ENCODE measurements at places on chromosomes 6 and 20.

DNA sequence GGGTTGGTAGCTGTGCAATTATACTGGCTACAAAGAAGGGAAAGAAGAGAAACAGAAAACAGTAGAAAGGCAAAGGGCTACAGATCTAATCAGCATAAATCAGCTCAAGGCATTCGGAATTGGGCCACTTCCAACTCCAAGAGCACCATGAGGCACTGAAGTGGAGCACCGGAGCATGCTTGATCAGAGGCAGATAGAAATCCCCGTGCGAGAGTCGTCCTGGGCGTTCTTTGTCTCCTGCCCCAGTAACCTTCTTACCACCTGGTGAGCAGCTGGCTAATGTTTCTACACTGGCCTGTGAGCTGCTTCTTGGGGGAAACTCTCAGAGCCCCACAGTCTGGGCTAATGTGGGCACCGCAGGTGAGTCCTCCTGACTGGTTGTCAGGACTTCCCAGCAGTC, 16.7 kb downstream of the NEDD9 start:
- DNase-seq = no peak

DNA sequence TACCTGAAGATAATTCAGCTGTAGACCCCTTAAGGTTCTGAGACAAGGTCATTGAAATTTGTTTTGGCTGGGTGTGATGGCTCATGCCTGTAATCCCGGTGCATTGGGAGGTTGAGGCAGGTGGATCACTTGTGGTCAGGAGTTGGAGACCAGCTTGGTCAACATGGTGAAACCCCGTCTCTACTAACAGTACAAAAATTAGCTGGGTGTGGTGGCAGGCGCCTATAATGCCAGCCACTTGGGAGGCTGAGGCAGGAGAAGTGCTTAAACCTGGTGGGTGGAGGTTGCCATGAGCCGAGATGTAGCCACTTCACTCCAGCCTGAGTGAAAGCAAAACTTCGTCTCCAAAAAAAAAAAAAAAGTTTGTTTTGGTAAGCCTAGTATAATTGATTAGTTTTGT, 11.0 kb downstream of the SRSF3 start:
- DNase-seq = no peak

GRCh38 chr6:125392682-125393081, 90.9 kb upstream of the HDDC2 start:
- DNase-seq = no peak

DNA sequence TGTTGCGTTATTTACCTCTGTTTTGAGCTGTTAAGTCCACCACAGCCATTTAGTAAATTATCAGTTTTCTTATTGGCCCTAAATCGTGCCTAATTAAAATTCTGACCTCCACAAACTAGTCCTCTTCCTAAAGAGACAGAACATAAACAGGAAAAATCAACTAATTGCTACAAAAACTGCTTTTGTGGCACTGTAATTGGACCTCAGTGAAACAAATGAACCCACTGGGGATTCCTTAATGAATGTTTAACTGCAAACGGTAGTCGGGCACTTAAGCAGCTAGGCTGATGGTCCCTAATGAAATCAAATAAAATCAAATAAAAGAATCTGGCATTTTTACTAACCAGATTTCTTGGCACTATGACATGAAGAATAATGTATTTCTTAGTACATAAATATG, 513.4 kb upstream of the SLC35B3 start:
- DNase-seq = no peak

DNA sequence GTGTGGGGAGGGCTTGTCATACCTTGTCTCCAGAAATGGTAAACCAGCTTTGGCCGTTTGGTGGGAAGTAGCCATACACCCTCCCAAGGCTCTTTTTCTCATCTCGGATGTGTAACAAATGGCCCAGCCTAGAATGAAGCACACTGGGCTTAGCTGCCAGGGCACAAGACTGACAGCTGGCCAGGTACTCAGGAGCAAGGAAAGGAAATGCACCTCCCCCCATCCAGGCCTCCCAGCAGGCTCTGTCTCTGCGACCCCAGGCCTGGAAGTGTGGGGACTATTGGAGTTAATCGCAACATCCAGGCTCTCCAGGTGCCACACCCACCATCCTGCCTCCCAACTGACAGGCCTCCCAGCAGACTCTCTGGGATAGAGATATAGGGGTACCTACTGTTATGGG, 43.0 kb downstream of the MRS2 start:
- DNase-seq = no peak

GRCh38 chr6:79647741-79648140, 16.6 kb downstream of the SH3BGRL2 start:
- no peak for DNase-seq

GRCh38 chr6:144190593-144190992, 40.3 kb downstream of the STX11 start:
- peak; percentile 78 for DNase-seq

- peak; percentile 75 for DNase-seq
These were observed 73.0 kb downstream of the FARS2 start for GRCh38 chr6:5334341-5334740.

DNA sequence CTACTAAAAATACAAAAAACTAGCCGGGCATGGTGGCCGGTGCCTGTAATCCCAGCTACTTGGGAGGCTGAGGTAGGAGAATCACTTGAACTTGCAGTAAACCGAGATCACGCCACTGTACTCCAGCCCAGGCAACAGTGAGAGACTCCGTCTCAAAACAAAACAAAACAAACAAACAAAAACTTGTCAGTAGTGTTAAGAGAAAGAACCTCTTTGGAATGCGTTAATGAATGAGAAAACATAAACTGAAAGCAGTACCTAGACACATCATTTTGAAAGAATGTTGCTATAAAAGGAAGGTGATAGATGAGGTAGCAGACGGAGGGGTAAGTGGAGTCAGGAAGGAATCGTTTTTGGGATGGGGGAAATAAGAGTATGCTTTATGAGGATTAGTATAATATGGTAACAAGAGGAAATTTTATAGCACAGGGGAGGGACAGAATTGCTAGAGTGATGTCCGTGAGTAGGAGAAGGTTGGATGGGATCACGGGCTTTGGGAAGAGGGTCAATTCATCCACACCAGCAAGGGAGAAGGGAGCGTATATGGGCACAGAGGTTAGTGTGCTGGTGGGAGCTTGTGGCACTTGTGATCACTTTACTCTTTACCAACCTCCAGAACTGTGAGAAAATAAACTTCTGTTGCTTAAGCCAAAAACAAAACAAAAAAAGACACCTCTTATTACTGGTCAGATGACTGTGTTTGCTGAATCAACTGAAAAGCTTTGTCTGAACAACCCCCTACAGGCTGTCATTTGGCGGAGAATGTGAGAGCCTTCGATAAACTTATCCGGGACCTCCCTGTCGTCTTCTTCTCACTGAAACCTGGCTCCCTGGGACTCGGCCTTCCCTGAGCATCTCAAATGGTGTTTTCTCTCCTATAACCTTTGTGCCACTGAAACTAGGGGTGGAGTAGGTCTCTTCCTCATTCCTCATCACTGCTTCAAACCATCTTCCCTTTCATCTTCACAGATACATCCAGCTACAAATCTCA, 48.9 kb upstream of the TFAP2A start:
- DNase-seq = no peak

DNA sequence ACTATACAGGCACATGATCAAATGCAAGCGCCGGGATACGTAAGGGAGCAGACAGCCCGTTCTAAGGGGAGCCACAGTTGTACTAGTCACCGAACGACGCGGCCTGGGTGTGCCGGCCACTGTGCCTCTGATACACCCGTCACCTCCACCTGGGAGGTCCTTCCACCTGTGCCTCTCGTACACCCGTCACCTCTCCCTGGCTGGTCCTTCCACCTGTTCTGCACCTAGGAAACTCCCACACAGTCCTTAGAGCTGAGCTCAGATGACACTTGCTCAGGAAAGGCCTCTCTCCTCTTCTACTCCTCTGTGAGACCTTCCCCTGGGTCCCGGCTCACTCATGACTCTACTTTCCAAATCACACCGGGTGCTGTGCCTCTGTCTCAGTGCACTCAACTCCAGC, 245.0 kb downstream of the TTLL2 start:
- no peak for DNase-seq

DNA sequence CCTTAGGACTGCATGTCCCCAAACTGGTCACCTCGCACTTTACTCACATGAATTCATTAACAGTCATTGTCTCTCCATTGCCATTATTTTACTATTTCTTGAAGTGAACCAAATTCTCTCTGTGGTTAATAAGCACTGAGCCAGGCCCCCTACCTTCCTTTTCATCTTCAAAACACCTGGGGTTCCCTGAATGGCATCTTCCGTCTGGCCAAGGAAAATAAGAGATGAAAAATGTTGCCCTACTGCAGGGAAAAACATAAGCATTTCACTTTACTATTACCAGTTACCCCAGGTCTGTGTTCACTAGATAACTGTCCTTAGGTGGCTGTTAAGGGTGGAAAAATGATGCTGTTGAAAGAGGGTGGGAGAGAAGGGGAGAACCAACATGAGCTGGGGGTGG, 10.0 kb upstream of the NKX2-2 start:
- no peak for DNase-seq
